ENCODE measurements at places on chromosomes 3 and 15.

DNA sequence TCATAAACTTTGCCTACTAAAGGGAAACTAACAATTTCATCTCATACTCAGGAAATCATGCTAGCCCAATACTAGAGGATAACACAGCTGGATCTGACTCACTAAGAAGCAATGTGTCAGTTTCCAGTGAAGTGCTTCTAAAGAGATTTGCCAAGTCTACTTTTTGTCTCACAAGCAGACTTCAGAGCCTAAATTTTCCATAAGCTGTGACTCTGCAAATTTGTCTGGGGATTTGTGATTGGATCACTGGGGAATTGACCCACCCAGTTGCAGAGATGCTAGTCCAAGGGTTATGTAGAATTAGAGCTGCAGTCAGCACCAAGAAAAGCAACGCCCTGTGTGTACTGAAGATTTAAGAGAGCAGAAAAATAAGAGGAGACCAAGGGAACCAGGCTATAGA lies 647.1 kb downstream of the NTRK3 start:
- no peak for DNase-seq

DNA sequence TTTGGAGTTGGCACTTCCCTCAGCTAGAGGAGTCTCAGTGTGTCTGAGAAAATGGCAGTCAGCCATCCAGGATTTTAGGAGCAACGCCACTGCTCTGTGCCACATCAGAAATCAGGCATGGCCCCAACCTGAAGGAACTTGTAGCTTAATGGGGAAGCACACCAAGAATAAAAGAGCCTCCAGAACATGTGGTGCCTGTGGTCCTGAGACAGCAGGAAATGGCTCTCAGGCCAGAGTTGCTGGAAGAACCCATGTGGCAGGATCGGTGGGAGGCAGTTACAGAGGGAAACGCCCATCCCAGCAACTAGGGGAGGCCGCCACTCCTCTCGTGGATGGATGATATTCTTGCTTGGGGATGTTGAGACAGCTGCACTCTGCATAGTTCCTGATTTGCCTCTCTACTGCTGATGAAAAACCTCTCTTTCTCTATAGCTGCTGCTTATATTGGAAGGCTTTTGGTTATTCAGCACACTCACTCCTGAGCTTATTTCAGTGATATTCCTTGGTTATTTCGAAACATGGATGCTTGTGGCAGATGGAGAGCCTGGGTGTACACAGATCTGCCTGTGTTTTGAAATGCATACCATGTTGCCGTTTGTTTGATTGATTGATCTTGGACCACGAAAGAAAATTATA lies 52.4 kb downstream of the KLHL25 start:
- peak; percentile 56 for DNase-seq

GRCh38 chr15:92714077-92714476 lies 58.5 kb upstream of the FAM174B start:
- DNase-seq = peak; percentile 33

DNA sequence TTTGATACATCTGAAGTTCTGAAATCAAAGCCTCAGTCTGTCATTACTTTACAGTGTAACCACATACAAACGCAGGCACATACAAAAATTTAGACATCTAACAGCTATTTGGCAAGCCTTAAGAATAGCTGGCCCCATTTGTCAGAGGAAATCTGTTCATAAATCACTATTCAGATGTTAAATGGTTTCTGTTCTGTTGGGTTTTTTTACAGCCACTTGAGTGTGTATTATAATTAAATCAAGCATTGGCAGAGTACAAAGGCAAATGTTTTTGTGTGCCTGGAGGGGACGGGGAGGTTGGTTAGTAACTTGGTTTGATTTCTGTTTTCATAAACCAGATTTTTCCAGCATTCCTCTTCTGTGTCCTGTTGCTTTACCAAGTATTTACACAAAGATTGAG lies 24.1 kb downstream of the PIGB start:
- no peak for DNase-seq

GRCh38 chr3:182861348-182861747 lies 68.0 kb downstream of the ATP11B start:
- DNase-seq = no peak

- DNase-seq = no peak
These were observed 41.8 kb downstream of the CHCHD6 start for GRCh38 chr3:126745760-126746394.

DNA sequence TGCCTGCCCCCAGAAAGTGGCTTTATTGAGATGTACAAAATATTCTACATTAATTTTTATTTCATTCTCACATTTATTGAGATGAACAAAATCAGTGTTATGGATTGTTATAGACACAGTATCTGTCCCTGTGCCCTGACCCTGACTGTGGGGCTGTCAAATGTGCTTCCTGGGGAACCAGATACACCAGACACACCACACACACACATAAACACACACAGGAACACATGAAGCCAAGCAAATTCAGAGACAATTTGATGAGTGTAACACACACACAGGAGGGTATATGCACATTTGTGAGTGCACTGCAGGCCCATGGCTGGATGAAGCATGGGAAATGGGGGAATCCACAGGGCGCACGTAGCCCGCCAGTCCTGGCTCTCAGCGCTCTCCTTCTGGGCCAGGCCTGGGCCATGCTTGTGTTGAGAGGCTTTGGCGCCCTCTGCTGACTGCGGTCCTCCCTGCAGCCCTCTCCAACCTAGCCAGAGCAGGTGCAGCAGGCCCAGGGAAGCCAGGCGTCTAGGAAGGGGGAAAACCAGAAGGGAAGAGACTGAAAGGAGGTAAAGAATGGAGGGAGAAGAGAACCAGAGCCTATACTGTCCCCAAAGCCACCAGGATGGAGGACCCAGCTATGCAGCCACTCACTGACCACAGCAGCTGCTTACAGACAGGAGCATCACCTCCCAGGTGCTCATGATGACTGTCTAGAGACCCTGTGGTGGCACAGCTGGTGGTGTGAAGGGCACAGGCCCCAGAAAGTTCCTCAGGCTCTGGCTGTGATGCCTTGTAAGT lies 18.0 kb upstream of the LOXL1 start:
- peak; percentile 97 for DNase-seq

DNA sequence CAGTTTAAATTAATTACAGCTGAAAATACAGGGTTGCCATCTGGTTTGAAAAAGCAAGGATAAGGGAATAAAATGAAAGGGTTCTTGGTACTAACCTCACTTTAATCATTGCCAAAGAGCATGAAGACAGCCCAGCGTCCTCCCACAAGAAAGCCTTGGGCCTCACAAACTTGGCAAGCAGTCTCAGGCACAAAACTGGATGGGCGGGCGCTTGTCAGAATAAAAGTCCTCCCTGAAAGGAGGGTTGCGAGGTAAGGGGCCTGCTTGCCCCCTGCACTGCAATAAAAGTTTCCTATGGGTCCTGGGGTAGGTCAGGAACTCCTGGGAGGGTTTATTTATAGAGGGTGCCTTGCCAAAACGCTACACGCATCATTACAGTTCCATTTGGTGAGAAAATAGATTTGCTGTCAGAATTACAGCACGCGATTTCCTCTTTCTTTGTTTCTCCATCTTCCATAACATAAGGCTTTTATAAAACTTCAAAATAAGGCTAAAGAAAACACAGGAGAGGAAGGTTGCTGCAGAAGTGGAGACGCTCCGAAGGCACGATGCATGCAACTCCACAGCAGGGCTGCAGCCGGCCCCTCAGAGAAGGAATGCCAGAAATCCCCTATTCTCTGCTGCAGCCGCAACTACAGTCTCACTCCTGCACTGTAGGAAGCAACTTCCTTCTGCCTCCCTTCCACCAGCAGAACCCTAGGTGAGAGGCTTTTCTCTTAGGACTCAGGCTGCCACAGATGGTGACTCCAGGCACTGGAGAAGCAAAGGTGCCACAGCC lies 61.3 kb downstream of the VGLL4 start:
- peak; percentile 96 for DNase-seq

DNA sequence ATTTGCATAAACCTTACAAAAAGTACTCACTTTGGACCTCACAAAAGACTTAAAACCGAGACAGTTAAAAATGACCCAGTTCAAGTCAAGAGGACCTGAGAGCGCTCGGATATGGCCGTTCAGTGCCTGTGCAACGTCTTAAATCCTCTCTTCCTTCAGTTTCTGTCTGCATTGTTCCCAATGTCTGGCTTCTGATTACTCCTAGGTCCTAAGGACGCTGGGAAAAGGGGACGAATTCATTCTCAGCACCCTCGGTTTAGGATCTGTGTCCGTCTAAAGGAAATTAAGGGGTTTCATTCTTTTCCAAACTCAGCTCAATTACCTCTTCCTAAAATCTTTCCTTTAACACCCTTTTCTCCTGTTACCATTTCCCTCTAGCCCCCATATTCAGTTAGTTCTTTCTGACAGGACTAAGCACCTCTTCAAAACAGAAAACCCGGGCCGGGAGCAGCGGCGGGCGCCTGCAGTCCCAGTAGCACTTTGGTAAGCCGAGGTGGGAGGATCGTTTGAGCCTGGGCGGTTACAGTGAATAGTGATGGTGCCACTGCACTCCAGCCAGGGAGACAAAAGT lies 970 bp downstream of the DPPA4 start:
- no peak for DNase-seq

GRCh38 chr15:89802986-89803824 lies 11.4 kb downstream of the ANPEP start:
- peak; percentile 80 for DNase-seq

- DNase-seq = no peak
These were observed 49.4 kb upstream of the UBE2E1 start for GRCh38 chr3:23756206-23756840.

- no peak for DNase-seq
These were observed 1313.0 kb upstream of the GBE1 start for GRCh38 chr3:83074485-83074884.

DNA sequence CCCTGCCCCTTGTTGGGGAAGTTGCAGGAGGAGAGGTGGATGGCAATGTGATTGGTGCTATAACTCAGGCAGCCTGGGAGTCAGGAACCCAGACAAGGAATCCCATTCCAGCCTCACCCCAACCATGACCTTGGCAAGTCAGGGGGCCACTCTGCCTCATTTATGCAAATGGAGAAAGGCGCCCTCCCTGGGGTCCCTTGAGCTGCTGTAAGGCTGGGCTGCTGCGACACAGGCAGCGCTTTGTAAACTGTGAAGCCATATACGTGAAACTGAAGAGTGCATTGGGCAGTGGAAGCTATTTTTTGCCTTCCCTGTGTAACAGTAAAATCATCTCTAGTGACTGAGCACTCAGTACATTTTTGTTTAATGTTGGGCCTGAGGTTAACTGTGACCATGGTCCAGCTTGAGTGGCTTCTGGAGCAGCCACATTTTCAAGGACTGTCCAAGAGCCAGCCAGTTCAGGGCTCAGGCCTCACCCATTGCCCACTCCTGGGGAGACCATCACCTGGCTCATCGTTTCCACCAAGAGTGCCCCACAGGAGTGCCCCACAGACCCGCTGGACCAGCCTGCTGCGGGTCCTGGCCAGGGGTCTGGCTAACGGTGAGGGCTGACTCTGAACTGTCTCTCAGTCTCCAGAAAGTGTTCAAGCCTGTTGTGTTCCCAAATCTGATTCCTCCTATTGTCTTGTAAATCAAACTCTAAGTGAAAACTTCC lies 27.9 kb downstream of the KIF7 start:
- DNase-seq = no peak

DNA sequence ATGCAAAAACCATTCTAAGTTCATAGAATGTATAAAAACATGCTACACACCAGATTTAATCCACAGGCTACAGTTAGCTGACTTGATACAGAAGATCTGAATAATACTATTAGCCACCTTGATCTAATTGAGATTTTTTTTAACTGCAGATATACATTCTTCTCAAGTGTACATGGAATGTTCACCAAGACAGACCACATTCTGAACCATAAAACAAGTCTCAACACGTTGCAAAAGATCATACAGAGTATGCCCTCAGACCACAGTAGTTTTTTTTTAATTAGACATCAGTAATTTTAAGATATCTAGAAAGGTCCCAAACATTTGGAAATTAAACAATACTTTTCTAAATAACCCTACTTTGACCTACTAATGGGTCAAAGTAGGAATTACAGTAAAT lies 83.3 kb downstream of the FGF7 start:
- DNase-seq = no peak

DNA sequence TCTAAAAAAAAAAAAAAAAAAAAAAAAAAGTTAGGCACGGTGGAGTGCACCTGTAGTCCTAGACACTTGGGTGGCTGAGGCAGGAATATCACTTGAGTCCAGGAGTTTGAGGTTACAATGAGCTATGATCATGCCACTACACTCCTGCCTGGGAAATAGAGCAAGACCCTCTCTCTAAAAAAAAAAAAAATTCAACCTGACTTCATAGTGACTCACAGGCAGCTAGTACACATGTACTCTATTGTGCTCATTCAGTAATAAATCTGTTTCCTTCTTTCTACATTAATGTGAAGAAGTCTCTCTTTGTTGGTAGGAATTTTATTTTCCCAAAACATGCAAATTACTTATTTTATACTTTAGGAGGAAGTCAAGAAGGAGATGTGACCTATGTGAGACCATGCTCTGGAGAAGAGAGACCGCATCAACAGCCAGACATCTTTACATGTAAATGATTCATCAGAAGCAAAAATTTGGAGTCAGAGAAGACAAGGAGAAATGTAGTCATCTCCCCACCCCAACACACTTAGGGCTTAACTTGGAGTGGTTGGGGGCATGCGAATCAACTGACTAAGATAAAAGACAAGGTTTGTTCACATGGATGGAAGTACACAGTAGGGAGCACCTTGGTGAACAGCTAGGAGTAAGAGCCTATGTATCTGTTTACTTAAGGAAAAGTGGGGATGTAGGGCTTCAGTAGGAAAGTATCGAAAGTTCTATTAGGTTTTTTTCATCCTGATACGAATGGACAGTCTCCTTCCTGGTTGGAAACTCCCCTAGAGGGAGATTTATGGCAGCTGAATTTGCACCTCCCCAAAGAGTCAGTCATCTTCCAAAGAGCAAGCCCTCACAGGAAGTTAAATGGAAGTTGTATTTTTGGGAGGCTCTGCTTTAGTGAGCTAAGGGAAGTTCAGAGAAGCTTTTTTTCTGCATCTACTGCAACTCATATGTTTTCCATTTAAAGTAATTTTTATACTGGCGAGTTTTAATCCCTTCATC lies 23.0 kb upstream of the NMD3 start:
- DNase-seq = no peak

DNA sequence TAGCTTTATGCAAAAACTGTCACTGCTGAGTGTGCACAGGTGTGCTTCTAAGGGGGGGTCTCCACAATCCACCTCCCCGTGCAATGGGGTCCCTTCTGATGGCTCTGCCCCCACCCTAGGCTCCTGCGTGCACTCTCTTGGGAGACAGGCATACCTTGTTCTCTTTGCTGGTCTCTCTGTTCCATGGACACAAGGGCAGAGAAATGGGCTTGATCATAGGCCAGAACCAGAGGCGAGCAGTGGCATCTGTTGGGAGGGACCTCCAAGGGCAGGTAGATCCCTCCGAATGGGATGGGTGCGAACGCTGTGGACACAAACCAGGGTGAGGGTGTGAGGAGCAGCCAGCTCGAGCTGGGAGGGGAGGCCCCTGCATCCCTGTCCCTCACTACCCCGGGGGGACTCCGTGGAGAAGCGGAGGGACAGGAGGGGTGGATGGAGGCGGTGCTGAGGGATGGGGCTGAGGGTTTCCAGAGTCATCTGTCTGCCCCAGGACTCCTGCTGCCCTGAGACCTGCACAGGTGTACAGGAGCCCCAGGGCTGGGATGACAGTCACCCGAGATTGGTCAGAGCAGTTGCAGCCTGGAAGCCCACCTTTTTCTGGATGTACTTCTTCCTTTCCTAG lies 175.0 kb downstream of the KLF13 start:
- DNase-seq = peak; percentile 29

Measured in posterior cingulate gyrus (tissue), 11 donors.